Adipocyte (in vitro differentiated cells): ENCODE measurements at places on chromosomes 3 and 15.

- peak; percentile 97 for DNase-seq
These were observed 688.8 kb upstream of the CCDC54 start for GRCh38 chr3:106688464-106688863.

- no peak for DNase-seq
These were observed 204.9 kb downstream of the STAG1 start for GRCh38 chr3:136547293-136547692.

DNA sequence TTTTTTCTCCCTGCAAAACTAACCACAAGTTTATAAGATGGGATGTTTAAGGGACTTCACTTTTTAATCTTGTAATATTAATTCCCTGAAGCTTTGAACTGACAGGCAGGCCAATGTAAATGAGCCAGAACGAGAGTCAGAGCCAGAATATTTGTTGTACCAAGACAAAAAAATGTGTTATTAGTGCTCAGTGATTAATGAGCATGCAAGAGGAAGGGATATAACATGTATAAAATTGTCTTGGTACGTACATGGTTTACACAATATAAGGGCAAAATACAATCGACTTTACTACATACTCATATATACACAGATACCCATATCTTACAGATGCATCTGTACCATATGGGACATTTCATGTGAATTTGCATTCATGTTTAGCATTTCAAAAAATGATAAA is 331.2 kb downstream of the MECOM start:
- DNase-seq, result no peak

DNA sequence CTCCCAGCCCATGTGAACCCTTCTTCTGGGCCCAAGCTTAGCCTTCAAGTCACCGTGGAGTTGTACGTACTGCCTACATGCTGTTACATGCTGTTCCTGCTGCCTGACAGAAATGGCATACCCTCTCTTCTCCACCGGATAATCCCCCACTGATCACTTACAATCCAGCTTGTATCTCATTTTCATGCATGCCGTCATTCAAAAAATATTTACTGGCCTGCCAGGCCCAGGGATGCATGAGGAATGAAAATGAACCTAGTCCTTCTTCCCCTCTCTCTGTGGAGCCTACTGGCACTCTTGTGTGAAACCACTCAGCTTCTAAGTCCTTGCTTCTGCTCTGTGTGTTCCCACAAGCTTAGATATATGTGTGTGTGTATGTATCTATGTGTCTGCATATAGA is 60.6 kb downstream of the WNT5A start:
- no peak for DNase-seq

GRCh38 chr15:39565851-39566250 is 15.0 kb upstream of the THBS1 start:
- DNase-seq, result no peak

DNA sequence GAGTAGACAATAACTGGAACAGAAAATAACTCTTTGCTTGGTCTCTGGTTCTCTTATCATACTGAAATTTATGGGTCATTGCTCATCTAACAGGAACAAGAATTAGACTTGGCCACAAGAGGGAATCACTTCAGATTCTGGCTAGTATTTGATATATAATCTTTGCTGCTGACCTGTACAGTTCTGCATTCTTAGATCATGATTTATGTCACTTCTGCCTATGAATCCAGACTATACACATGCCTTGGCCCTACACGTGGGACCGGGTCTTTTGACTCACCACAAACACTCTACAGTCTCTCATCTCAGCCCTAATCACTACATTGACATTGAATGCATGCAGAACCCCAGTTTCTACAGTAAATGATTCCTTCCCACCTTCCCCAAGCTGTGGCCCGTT is 162.5 kb upstream of the SOX2 start:
- DNase-seq, result no peak

DNA sequence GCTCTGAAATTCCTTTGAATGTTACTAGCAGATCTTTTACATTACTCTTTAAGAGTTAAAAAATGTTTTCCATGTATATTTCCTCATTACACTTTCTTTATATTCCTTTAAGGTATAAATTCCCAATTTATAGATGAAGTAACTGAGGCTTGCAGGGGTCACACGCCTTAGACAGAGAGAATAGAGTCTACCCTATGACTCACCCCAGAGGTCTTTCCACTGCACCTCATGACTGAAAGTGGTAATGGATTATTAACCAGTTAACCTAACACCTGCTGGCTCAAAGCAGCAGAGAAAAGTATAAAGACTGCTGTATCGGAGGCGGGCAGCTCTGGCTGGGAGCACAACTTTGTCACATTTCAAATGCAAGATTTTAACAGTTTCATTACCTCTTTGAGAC is 37.7 kb downstream of the LDHAL6B start:
- no peak for DNase-seq

- DNase-seq, result no peak
These were observed 80.1 kb downstream of the SSR3 start for GRCh38 chr3:156474560-156475389.

GRCh38 chr3:20905210-20905805 is 719.3 kb upstream of the SGO1 start:
- DNase-seq, result peak; percentile 3

DNA sequence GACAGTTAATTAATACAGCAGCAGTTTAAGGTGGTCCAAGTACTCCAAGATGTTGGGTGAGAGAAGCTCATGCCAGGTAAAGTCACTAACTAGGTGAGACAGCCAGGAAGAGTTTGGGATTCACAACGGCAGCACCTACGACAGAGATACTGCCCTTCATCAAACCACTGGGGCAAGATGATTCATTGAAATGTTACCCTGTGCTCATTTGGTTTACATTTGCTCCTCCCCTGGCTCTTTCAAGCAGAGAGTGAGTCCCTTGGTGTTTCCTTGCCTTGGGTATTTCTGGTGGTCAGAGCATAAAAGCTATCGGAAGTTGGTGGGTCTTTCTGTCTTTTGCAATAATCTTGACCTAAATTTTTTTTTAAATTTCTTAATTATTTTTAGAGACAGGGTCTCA is 19.9 kb upstream of the PDE8A start:
- DNase-seq, result no peak

GRCh38 chr3:155991212-155991611 is 120.8 kb downstream of the GMPS start:
- no peak for DNase-seq

- no peak for DNase-seq
These were observed 88.2 kb upstream of the ZNF385D start for GRCh38 chr3:21839176-21839575.

DNA sequence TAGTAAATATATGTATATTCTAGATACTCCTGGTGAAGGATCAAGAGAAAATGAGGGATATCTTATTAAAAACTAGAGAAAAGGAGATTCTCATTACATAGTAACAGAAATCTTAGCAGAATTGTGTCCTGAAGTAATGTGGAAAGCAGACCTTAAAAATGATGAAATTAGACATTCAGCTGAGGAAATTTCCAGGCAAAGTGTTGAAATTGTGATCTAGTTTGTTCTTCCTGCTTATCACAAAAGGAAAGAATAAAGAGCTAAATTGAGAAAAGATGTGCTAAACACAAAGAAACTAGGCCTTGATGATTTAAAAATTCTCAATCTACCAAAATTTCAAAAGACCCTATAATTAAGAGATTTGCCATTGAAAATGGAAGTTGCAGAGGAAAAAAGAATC is 362.6 kb upstream of the PLSCR5 start:
- peak; percentile 56 for DNase-seq

DNA sequence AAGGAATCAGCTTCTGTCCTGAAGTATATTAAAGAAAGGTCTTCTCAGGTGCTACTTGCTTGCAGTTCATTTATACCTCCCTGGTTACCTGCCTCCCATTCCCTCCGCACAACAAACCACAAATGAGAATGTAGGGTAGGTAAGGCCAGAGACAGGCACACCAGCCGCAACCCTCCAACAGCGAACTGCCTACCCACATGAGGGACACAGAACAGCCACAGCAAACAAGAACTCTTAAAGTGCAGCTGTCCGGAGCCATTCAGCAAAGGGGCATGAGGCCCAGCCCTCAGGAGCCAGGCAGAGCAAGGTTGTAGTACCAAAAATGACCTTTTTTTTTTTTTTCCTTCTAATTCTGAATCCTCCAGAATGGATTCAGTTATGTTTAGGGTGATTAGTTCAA is 52.4 kb downstream of the SPSB4 start:
- DNase-seq, result no peak

DNA sequence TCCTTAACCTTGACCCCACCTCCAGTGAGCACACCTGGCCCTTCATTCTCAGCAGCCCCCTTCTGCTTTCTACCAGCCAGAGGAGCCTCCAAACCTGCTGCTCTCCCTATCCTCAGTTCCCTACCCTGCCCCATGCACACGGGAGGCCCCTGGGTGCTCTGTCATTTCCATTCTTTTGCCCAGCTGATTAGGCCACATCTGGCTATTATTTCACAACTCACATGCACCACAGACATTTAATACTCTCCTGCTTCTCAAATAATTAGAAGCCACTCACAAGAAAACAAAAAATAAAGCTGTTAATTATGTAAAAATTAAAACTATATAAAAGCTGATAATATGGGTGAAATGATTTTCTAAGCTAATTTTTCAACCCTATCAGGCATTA is 50.7 kb downstream of the MYLK start:
- DNase-seq, result peak; percentile 69

DNA sequence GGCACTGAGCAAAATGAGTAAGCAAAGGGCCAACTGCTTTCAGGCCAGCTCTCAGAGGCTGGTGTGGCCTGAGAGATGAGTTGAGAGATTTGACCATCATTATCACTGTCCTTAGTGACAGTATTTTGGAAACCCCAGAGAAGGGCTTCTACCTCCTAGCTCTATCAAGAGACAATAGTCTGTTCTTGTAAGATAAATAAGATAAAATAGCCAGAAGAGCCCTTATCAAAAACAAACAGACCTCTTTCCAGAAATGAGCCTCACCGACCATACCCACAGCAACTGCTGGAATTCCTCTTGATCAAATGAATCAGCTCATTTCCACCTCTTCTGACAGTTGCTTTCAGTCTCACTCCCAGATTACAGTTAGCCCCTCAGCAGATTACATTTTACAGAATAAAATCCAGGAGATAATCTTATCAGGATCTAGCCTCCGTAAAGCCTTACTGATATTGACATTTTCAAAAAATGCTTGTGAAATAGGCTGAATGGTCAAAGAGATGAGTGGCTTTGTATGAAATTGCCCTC is 4.5 kb downstream of the HDC start:
- no peak for DNase-seq

- DNase-seq, result no peak
These were observed 21.6 kb upstream of the PRR23E start for GRCh38 chr3:127171320-127171719.

DNA sequence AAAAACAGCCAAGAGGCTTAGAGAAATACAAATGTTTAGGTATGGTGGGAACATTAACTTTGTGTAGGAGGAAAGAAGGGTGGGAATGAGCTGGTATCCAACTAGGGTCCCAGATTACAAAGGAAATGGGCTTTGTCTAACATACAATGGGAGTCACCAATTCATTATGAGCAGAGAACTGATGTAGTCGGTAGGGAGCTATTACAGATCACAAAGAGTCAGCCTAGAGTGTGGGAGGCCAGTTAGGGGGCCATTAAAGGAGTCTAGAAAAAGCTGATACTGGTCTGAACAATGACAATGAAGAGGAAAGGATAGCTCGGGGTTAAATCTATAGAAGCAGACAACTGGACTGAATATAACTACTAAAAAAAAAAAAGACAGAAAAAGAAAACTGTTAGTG is 15.5 kb downstream of the ANO10 start:
- DNase-seq, result no peak

DNA sequence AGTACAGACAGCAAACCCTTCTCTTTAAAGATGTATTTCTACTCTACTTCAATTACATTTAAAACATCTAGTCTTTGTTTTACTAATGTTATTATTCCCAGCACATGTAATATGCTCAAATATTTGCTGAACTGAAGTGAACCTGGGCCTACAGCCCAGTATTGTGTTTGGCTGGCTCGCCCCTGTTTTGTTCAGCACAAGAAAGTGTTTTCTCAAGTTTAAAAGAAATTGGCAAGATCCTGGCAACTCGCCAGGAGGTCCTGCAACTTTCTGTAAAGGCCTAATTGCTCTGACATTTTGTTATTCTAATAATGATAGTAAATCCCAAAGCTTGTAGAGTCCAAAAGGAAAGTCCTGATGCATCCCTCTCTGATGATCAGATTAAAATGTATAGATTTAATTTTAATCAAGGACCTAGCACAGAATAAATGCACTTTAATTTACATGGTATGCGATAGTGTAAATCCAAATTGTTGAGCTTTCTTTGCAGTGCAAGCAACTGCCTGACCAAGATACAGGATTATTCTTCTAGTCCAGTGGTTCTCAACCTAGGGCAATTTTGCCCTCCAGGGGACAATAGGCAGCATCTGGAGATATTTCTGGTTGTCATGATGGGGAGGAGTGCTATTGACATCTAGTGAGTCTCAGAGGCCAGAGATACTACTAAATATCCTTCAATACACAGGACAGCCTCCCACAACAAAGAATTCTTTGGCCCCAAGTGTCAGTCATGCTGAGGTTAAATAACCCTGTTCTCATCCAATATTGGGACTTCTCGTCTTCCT is 35.7 kb upstream of the TMOD3 start:
- peak; percentile 89 for DNase-seq

GRCh38 chr15:54843006-54843405 is 353.7 kb downstream of the RSL24D1 start:
- no peak for DNase-seq

GRCh38 chr15:92614301-92614700 is 41.3 kb downstream of the FAM174B start:
- DNase-seq, result no peak

DNA sequence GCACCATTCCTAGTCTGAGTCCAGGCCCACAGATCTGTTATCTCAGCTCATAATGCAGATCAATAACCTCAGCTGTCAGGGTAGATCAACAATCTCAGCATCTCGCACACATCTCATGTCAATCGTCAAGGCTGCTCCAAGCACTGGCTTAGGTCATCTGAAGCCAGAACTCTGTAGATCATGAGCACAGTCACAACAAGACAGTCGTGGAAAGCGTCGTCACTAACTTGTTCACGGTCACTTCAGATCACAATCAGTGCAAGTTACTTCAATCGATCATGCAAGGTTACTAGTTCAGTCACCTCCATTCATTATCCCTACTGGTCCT is 71.8 kb downstream of the RBPMS2 start:
- DNase-seq, result no peak

DNA sequence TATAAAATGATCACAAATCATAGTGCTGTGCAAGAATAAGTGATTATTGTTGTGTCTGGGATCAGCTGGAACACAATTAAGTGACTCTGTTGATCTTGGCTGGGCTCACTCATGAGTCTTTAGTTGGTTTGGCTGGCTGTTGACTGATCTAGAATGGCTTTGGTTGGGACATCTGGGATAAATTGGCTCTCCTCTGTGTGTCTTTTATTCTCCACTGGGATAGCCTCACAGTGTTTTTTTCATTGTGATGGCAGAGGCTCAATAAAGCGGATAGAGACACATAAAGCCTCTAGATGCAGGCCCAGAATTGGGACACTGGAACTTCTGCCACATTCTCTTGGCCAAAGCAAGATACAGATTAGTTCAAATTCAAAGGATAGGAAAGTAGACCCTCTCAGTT is 735.6 kb downstream of the PDCD6IP start:
- DNase-seq, result no peak

DNA sequence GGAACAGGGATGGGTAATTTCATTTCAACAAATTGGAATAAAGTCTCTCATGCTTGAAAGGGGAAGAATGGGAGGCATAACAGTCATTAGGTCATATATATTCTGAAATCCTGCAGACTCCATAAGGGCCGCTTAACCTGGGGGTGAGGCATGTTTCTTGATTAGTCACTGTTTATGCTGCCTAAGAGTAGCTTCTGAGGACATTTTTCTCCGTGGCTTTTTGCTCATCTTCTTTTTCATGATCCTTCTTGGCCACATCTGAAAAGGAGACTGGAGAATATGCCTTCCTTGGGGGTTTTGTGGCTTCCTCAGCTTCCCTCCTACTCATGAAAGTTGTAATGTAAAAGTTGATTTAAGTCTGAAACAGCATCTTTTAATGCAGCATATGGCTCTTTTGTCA is 20.0 kb upstream of the CFAP20DC start:
- DNase-seq, result no peak
